Aortic smooth muscle cell (primary cell): ENCODE measurements at places on chromosomes 2 and 18. TPM values are rescaled to one million over a fixed set of nuclear protein-coding genes. Genes with fewer than 3 reads are reported as not detected.

NAT8 gene
- total RNA-seq = not detected in 2 replicates

ACTG2 gene
- total RNA-seq = 0.56 TPM in 1 of 2 replicates, not detected in the other

PLA2R1 gene
- total RNA-seq = 50.0 and 68.2 TPM in 2 replicates

DSEL gene
- total RNA-seq = 23.8 and 52.3 TPM in 2 replicates

CNGA3 gene
- total RNA-seq = 0.13 TPM in 1 of 2 replicates, not detected in the other

SERPINB13 gene
- total RNA-seq = not detected in 2 replicates

CD8B2 gene
- total RNA-seq = not detected in 2 replicates

SCYGR5 gene
- not detected in 2 replicates for total RNA-seq

SLC16A14 gene
- 3.2 and 6.2 TPM in 2 replicates for total RNA-seq

TSPYL6 gene
- total RNA-seq = not detected in 2 replicates

ASPRV1 gene
- 0.31 and 0.53 TPM in 2 replicates for total RNA-seq

TNFRSF11A gene
- 1.5 and 2.2 TPM in 2 replicates for total RNA-seq

EMILIN1 gene
- total RNA-seq = 260 and 292 TPM in 2 replicates

GALNT5 gene
- 28.8 and 64.5 TPM in 2 replicates for total RNA-seq

GPD2 gene
- total RNA-seq = 43.6 and 85.5 TPM in 2 replicates

RFX8 gene
- total RNA-seq = 15.5 and 20.3 TPM in 2 replicates

EFR3B gene
- total RNA-seq = 1.4 and 3.3 TPM in 2 replicates

SCN2A gene
- 1.4 and 2.4 TPM in 2 replicates for total RNA-seq

TNFAIP6 gene
- total RNA-seq = 20.5 and 25.2 TPM in 2 replicates

SNRNP27 gene
- 37.8 and 38.0 TPM in 2 replicates for total RNA-seq

C1QL2 gene
- total RNA-seq = not detected in 2 replicates

SCYGR1 gene
- total RNA-seq = not detected in 2 replicates

PLEK gene
- total RNA-seq = under 0.01 and 0.13 TPM in 2 replicates

UBR3 gene
- total RNA-seq = 45.4 and 54.5 TPM in 2 replicates

SRD5A2 gene
- total RNA-seq = not detected in 2 replicates

ASXL3 gene
- 0.13 and 0.44 TPM in 2 replicates for total RNA-seq

PSMA8 gene
- not detected in 2 replicates for total RNA-seq

FAM98A gene
- 39.2 and 42.6 TPM in 2 replicates for total RNA-seq
